ENCODE measurements at places on chromosomes 7 and 10.

DNA sequence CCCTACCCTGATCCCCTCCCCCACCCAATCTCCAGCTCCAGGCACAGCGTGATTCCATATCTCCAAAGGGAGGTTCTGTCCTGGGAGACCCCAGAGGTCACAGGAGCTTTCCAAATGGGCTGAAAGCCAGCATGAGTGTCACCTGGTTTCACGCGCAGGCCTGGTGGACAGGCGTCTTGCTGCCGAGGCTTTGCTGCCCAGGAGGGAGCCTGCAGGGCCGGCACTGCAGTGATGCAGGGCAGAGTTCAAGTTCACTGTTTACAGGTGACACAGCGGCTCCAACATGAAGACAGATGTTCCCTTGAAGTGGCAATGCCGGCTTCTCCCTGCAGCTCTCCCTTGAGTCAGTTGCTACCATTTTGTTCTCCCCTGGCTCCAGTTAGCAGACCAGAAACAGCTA, 104.3 kb downstream of the TCERG1L start:
- no peak for DNase-seq

GRCh38 chr7:157464111-157464970, 127.5 kb downstream of the DNAJB6 start:
- DNase-seq = no peak

DNA sequence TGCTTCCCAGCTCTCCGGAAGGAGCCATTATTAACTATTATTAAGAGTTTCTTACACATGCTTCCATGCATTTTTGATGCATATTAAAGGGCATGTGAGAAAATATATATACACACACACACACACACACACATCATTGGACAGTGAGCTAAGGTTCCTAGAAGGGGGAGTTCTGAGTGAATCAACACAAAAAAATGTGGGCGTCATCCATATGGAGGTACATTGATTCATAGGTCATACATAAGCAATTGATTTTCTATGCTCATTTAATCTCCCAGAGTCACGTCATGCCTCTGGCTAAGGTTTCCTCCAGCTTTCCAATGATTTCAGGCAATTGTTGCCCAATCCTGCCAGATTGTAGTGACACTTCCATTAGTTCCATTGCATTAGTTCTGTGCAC, 269.4 kb downstream of the DNAJB9 start:
- no peak for DNase-seq

- DNase-seq = no peak
Observed at GRCh38 chr7:142539901-142540300, 209.4 kb upstream of the PRSS1 start.

DNA sequence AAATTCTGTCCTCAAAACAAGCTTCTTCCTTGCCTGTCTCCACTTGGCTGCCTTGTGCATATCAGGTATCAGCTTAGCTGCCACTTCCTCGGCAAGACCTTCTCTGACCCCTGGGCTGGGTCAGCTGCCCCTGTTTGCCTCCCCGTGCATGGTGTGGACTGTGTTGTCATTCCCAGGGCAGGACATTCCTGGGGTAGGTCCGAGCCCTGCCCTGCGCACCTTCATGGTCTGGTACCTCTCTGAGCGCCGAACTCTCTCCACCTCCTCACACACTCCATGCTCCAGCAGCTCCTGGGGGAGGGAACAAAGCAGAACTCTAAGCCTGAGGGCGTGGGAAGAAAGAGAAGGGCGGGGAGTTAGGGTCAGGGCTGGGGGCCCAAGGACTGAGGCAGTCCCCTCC, 3.8 kb downstream of the POLM start:
- DNase-seq = no peak

DNA sequence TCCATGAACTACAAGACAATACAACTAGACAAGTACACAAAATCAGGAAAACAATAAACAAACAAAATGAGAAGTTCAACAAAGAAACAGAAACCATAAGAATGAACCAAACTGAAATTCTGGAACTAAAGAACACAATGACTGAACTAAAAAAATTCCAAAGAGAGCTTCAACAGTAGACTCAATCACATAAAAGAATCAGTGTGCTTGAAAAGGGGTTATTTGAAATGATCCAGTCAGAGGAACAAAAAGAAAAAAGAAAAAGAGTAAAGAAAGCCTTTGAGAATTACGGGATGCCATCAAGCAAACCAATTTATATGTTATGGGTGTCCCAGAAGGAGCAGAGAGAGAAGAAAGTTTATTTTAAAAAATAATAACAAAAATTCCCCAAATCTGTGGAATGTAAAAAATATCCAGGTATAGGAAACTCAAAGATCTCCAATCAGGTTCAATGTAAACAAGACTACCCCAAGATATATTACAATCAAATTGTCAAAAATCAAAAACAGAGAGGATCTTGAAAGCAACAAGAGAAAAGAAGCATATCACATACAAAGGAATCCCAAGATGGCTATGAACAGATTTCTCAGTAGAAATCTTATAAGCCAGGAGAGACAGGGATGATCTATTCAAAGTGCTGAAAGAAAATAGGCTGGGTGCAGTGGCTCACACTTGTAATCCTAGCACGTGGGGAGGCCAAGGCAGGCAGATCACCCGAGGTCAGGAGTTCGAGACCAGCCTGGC, 18.7 kb downstream of the COG5 start:
- DNase-seq = no peak

GRCh38 chr7:107622429-107622828, 38.2 kb upstream of the SLC26A4 start:
- DNase-seq = no peak

- no peak for DNase-seq
Observed at GRCh38 chr7:155515318-155515717, 31.0 kb downstream of the CNPY1 start.

DNA sequence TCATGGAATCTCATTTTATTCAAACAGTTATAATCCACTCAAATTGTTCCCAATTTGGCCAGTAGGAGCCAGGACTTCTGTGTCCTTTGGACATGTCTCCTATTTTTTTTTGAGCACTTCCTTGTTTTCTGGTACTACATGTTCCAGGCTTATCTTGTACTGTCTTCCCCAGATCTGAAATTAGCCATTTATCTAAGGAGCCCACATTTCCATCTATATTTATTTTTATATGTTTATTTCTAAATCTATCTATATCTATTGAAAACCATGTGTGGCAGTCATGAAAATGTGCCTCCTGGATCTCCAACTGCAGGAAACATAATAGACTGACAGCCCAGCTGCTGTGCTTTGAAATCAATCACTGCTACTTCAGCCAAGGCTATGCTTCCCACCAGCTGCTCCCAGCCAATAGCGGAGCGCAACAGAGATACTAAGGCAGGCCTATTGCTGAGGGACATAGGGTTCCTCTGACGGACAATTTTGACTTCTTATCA, 147.1 kb downstream of the LRRC4 start:
- DNase-seq = no peak

- no peak for DNase-seq
Observed at GRCh38 chr7:47253650-47254080, 328.2 kb downstream of the TNS3 start.

GRCh38 chr7:20607216-20607615, 8.3 kb upstream of the ABCB5 start:
- no peak for DNase-seq

- no peak for DNase-seq
Observed at GRCh38 chr10:132689721-132690360, 96.1 kb downstream of the NKX6-2 start.

- no peak for DNase-seq
Observed at GRCh38 chr10:132946-133898, 2.0 kb upstream of the ZMYND11 start.

DNA sequence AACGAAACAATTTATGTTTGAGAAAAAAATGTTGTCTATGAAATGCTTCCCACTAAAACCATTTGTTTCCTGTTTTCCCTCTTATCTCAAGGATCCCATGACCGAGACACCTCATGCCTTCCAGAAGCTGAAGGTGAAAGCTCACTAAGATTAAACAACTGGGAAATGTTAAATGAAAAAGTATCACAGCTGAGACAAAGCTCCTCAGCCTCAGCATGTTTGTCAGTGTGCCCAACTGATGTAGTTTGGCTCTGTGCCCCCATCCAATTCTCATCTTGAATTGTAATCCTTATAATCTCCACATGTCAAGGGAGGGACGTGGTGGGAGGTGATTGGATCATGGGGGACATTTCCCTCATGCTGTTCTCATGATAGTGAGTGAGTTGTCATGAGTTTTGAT, 327.3 kb downstream of the HTR7 start:
- no peak for DNase-seq

DNA sequence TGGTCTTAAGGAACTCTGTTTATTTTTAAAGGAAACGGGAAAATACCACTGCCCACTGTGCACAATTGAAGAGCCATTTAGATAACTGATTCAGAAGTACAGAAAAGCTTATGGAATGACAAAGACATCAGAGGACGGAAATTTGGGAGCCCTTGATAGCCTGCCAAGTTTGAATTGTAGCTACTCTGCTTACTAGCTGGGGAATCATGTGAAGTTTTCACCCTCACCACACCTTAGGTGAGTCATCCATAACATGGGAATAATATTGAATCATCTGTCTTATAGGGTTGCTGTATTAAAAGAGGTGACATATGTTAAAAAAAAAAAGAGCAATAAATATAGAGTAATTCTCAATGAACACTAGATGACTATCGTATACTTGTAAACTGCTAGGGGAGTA, 1104.2 kb downstream of the GATA3 start:
- DNase-seq = no peak

GRCh38 chr7:101118856-101119255, 8.0 kb upstream of the SERPINE1 start:
- DNase-seq = no peak

DNA sequence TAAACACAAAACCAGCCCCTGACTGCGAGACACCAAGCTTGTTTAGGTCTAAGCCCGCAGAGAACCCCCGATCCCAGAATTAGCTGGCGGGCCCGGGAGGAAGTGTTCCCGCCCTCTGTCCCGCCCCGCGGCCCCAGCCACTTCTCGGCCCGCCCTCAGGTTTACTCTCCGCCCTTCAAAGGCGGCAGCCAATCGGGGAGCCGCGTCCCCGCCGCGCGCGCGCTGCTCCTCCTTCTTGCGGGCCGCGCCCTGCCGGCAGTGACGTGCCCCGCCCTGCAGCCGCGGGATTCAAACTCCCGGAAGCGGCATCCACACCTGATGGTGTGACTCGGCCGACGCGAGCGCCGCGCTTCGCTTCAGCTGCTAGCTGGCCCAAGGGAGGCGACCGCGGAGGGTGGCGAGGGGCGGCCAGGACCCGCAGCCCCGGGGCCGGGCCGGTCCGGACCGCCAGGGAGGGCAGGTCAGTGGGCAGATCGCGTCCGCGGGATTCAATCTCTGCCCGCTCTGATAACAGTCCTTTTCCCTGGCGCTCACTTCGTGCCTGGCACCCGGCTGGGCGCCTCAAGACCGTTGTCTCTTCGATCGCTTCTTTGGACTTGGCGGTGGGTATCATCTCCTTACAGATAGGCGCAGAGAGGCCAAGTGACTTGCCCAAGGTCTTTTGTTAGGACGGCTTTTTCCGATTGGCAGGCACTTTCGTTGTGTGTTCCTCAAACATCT, at the start of gene CEP55:
Gene CEP55, plus strand, starts transcription at position 291 of the 720 bp plus-strand sequence. CDS start 3,440 bp downstream, outside the sequence.
- DNase-seq = peak; percentile 90

DNA sequence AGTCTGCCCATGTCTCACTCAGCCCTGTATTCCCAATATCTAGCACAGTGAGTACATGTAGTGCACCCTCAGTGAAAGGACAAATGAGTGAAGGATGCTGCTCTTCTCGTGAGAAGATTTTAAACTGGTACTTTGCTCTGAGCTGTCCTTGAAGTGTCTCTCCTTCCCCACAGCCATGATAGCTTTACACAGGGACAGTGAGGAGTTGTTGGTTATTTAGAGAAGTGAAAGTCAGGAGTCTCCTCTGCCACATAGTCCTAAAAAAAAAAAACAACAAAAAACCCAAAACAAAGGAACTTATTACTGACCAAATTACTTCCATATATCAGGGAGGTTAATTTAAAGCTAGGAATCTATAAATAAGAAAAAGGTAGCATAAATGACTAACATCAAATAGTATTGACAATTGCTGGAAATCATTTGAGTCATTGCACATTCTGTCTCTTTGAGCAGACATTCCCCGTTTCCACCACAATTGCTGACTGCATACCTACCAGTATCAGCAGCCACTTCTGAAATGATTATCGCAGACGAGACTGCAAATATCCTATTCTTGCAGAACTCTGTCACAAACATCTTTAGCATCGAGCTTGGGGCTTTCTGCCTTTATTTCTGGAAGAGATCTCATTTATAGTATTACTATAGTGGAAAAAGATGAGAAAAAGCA, 202.1 kb downstream of the PTEN start:
- no peak for DNase-seq

GRCh38 chr7:506391-506831, 13.2 kb downstream of the PDGFA start:
- no peak for DNase-seq

- DNase-seq = no peak
Observed at GRCh38 chr7:48289656-48290055, 118.4 kb downstream of the ABCA13 start.

DNA sequence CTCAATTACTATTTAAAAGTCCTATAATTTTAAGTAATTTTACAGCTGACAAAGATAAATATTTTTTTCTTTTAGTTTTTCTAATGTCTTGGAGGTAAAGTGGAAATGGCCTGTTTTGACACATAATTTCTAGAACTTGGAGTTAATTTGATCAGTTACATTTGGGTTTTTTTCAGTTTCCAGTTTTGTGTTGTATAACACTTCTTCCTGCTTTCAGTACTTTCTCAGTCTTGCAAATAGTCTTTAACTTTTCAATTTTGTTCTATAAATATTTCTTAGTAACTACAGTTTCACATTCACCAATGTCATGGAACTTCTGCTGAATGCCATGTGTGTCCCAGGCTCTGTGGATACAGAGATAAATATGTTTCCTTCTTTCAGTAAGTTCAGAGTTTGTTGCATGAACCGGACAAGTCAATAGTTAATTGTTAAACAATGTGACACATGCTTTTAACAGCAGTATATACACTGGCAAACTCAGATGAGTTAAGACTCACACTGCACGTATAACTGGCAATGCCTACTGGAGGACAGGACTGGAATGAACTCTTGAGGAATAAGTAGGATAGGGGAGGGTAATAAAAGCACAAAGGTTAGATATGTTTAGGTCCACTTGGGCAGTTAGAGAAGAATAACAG, 4.6 kb downstream of the SHOC2 start:
- no peak for DNase-seq

DNA sequence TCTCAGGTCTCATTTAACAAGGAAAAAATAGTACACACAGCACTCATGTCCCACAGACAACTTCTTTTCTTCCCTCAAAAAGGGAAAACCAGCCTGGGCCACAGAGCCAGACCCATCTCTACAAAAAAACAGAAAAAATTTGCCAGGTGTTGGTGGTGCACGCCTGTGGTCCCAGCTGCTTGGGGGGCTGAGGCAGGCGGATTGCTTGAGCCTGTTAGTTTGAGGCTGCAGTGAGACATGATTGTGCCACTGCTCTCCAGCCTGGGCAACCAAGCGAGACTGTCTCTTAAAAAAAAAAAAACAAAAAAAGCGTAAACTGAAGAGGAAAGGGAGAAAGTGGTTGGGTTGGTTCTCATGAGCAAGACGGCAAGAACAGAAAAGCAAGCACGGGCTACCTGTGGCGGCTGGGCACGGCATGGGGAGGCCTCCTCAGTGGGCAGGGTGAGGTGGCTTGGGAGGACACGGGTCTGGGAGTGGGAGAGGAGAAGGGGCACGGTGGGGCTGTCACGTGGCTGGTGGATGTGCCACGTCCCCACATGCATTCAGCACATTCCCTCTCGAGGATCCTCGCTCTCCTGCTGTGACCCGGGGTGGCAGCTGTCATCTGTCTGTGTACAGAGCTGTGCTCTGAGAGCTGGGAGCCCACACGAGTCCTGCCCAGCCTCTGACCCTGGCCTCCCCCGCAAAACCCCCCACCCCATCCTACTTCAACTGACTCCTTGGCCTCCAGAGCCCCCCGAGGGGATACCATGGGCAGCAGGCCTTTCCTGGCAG, 219.7 kb downstream of the MLLT10 start:
- DNase-seq = no peak

Data from GM18507 (cell line).